ENCODE measurements at places on chromosomes 3 and 15. TPM values are rescaled to one million over a fixed set of nuclear protein-coding genes. Genes with fewer than 3 reads are reported as not detected.

Gene BCL2A1
- 0.92 TPM for total RNA-seq

- DNase-seq, result peak; percentile 80
Measured at GRCh38 chr3:98733053-98733811, 29.9 kb upstream of the ST3GAL6 start.

GRCh38 chr15:89591834-89592233 lies 16.6 kb downstream of the TICRR start:
- DNase-seq, result no peak

Gene SLC9C1
- 0.95 TPM for total RNA-seq

Gene FGF12
- 340 TPM for total RNA-seq

Gene CAND2
- 56.7 TPM for total RNA-seq

Gene LRRC2
- total RNA-seq, result 110 TPM

Gene ADPRH
- total RNA-seq, result 10.1 TPM
